ENCODE measurements at places on chromosomes 4 and X. TPM values are rescaled to one million over a fixed set of nuclear protein-coding genes. Genes with fewer than 3 reads are reported as not detected.

ZDHHC15 gene
- total RNA-seq = not detected

WWC2 gene
- total RNA-seq = 23.5 TPM

PSAPL1 gene
- not detected for total RNA-seq

ZNF718 gene
- 5.2 TPM for total RNA-seq

IRS4 gene
- total RNA-seq = not detected

SPANXD gene
- total RNA-seq = not detected

NPY2R gene
- total RNA-seq = not detected

HTN1 gene
- total RNA-seq = 6.1 TPM

ATP2B3 gene
- total RNA-seq = not detected

EREG gene
- under 0.01 TPM for total RNA-seq

HMGN5 gene
- not detected for total RNA-seq

COQ2 gene
- total RNA-seq = 28.7 TPM

ERVMER34-1 gene
- total RNA-seq = not detected

TRO gene
- total RNA-seq = 0.84 TPM

NDUFB11 gene
- total RNA-seq = 71.1 TPM

CPLX1 gene
- total RNA-seq = 0.20 TPM

RAI2 gene
- 2.7 TPM for total RNA-seq

FRMD7 gene
- total RNA-seq = not detected

DGKK gene
- total RNA-seq = not detected

ADH7 gene
- not detected for total RNA-seq

PRICKLE3 gene
- 7.3 TPM for total RNA-seq

LONRF3 gene
- total RNA-seq = 3.9 TPM

REELD1 gene
- total RNA-seq = not detected

Data from mammary microvascular endothelial cell (primary cell).